ENCODE measurements at places on chromosomes 7 and 10.

DNA sequence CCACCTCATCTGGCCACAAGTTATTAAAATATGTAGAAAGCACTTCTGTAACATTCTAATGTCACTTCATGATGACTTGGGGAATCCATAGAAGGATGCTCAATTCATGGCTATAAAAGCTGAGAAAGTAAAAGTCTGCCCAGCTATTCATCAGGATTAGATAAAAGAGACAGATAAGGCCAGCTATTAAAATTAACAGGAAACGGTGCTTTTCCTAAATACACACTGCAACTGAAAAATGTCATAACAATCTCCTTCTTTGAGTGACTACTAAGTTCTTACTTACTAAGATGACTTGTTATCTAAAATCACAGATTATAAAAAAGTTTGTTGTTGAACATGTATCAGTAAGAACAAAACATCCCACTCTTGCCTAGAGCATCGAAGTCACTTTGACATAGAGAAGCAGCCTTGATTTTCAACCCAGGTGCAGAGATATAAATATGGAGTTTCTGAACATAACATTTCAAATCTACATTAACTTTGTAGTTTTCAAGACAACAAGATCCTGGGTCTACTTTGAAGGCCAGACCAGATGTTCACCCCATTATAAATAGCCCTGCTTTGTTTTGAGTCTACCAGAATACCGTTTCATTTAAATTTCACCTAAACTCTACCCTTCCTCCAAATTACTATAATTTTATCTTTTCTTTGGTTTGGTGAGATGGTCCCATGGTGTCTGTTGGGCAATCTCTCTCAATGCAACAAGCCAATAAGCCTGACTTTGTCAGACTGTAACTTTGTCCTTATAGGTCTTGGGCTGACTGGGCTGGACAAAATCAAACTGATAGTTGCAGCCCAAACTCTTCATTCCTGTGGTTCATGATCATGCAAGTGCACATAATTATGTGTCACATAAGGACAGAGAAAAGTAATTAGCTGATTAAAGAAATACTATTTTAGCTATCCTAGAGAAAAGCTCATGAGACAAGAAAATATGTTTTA, 24.0 kb downstream of the HYCC1 start:
- no peak for DNase-seq

GRCh38 chr7:4681886-4682620, at the start of gene FOXK1:
Gene FOXK1 (plus strand): TSS chr7:4682295. CDS start chr7:4682309, 14 bp downstream.
- peak; percentile 89 for DNase-seq

DNA sequence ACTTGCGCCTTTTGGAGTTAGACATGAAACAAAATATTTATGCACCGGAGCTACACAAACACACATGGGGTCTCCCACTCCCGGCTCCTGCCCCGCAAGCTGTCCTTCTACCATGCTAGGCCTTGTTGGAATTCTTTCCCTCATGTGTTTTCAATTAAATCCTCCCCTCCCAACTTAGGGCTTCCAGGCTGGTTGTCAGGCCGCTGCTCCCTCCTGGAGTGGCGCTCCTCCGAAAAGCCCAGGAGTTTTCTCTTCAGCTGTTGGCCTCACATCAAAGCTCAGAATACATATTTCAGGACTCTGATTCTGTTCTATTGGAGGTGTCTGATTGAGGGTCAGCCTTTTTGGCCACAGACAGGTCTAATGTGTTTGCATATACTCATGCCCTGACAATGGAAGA, 113.3 kb downstream of the FANK1 start:
- no peak for DNase-seq

- DNase-seq: no peak
These were observed 23.1 kb downstream of the GLRX3 start for GRCh38 chr10:130159192-130159794.

DNA sequence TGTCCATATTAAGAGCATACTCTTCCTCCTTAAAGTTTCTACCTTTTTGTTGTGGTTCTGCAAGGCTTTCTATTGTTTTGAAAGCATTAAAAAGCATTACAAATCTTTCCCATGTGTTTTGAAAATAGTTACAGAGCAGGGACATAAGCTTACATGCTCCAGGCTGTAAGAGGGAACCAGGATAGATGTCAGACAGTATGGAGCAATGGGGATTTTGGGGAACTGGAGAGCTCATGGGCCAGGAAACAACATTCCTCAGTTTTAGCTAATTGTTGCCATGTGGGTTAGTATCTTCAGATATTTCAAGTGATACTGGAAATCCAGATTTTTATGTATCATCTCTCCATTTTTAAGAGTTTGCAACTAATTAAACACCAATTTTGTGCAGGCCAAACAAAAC, 3.5 kb downstream of the MDFIC start:
- DNase-seq: peak; percentile 47

GRCh38 chr7:46993396-46993795, 588.5 kb downstream of the TNS3 start:
- DNase-seq: peak; percentile 10

DNA sequence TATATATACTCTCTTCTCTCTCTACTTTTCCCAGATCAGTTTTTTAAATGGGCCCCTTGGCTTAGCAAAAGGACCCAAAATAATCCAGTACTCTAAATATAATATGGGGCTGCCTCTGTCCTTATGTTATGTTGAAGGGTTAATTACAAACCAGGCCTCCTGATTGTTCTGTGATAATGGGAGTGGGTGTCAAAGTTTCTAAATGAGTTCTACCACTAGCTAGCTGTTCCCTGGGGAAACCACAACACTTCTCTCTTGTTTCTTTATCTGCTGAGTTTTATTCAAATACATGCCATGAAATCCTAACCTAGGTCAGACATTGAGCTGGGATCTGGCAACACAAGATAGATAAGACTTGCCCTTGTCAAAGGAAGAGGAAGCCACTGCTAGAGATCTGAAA, 3.8 kb downstream of the HTR5A start:
- DNase-seq: no peak

DNA sequence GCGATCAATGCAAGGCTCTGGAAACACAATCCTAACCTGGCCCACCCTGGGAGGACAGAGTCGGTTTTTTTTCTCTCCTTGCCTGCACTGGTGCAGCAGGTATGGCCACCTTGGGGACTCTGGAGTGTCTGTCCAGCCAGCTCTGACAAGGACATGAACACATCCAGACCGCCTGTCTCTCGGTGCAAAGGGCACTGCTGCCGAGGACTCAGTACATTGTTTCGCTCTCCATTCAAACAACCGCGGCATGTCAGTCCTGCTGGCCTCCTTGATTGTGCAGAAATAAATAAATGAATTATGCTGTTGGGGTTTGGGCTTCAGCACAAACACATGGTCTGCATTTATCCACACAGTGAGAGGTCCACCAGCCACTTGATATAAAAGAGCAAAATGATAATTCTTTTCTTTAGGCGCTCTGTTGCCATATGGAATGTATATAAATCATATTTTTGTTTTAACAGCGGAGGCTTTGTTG, 565.2 kb downstream of the KCNMA1 start:
- DNase-seq: no peak

All from AG08395 (cell line).